ENCODE measurements at places on chromosomes 7 and 10.

DNA sequence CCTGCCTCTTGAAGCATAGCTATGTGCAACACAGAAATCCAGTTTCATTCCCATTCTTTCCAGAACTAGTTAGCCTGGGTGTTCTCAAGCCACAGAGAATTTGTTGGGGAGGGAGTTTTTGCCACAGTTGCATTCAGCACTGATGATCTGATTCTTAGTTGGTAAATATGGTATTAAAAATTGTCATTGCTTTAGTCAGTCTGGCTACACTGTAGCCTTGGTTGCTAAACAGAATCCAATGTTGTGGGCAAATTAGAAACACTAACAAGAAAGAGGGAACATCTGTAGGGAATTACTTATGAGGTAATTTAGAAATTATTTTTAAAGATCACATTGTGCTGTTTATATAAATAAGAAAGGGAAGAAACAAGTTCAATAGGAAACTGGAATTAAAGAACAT lies 57.0 kb upstream of the CC2D2B start:
- peak; percentile 46 for DNase-seq

DNA sequence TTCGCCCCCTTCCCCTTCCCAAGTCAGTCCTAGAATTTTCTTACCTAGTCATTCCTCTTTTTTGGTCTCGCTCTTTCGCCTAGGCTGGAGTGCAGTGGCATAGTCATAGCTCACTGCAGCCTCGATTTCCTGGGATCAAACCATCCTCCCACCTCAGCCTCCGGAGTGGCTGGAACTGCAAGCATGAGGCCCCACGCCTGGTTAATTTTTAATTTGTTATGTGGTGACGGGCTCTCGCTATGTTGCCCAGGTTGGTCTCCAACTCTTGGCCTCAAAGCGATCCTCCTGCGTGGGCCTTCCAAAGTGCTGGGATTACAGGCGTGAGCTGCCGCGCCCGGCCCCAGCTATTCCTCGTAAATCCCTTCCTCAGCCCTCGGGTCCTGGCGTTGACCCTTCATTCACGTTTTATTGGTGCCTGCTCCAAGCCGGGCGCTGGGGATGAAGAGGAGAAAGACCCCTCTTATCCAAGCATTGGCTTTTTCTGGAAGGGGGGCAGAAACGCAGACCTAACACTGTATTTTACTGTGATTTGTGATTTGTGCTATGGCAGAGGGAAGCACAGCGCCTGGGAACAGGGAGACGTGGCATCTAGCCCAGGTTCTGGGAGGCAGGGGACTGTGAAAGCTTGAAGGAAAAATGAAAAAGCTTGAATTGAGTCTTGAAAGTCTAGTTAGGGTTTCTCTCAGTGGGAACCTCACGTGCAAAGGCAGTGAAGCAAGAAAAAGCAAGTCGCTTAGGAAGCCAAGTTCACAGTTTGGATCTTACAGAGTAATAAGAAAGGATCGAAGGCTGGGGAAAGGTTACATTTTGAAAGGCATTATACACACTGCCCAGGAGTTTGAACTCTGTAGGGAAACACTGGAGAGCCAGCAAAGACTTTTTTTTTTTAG lies 516 bp downstream of the ZNHIT1 start:
- no peak for DNase-seq

DNA sequence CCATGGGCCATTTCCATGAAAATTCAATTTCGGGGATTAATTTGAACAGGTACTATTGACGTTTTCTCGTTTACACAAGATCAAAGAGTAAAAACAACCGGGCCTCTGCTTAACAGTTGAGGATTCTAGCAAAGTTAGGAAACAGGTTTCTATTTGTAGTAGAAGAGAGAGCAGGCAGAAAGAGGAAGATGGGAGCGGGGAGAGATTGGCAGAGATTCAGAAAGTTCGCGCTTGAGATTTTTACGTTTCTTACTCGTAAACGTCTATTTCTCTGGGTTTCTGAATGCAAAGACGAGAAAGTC lies 571 bp upstream of the VWC2 start:
- DNase-seq: no peak

DNA sequence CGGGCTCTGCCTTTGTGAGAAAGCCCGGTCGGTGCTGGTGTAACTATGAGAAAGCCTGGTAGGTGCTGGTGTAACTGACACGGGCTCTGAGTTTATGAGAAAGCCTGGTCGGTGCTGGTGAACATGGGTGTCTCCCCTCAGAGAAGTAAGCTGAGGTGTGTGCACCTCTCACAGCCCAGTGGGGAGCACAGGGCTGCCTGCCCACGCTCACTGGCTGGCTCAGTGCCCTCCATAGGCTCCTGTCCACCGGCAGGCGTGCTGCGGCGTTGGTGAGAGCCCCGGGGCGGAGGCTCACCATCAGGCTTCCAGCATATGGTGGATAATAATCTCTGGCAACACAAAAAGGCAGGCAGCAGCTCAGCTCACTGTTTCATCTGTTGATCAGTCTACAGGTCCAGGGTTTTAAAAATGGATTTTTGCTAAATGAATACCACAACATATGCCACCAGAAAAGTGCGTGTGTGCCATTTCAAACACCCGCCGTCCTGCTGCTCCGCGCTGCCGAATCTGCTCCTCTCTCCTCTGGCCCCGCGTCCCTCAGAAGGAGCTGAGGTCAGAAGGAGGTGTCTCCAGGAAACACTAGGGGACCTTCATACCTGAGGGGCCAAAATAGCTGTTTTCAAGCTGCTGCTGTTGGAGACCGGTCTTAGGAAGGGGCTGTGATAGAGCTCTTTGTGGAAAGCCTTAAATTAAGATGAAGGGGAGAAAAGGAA lies 365.7 kb downstream of the DNAJB6 start:
- DNase-seq: no peak

DNA sequence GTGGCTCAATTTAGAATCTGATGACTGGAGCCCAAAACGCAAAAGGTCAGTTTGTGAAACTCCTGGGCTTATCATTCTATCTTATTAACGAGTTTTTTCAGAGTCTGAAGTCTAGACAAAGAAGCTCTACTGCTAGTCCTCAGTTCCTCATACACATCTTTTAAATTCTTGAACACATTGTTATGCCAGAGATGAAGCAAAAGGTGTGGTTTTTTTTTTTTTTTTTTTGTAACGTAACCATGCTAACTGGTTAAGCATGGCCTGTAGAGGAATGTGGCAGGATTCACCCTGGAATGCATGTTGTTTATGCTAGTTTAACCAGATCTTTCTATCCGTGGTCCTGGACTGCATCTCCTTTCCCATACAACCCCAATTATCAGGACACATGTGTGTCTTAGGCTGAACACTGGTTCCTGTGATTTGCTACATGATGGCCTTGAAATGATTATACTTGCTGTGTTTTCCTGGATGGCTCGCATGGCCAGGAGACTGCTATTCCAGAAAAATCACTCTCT lies 79.3 kb upstream of the MDFIC start:
- no peak for DNase-seq

GRCh38 chr10:9877978-9878377 lies 1139.7 kb upstream of the CELF2 start:
- DNase-seq: no peak

DNA sequence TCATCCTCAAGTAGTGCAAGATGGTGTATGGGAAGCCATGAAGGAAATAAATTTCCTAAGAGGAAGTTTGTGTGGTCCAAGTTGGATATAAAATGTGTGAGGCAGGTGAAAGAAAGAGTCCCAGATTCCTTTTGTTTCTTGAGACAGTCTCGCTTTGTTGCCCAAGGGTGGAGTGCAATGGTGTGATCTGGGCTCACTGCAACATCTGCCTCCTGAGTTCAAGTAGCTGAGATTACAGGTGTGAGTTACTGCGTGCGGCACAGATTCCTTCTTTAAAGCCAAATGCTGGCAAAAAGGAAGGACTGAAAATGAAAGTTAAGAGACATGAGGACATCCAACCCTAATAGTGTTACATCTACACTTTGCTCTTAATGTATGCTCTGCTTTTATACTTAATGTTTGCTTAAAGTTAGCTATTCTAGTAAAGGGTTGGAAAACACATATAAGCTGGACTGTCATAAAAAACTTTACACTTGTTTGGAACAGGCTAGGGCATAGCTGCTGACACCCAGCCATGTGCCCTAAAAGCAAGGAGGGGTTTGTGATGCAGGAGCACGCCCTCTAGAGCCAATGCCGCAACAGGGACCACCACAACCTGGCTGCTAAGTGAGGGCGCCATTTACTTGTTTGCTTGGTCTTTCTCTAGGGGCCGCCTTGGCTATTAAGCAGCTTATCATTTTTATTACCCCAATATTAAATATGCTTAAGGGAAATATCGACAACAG lies 34.5 kb downstream of the CLEC2L start:
- no peak for DNase-seq

- no peak for DNase-seq
Observed at GRCh38 chr7:42672339-42672999, 239.4 kb downstream of the C7orf25 start.

- DNase-seq: no peak
Observed at GRCh38 chr7:81330108-81330507, 411.3 kb upstream of the SEMA3C start.

- DNase-seq: no peak
Observed at GRCh38 chr7:37786741-37787569, 61.4 kb upstream of the NME8 start.

DNA sequence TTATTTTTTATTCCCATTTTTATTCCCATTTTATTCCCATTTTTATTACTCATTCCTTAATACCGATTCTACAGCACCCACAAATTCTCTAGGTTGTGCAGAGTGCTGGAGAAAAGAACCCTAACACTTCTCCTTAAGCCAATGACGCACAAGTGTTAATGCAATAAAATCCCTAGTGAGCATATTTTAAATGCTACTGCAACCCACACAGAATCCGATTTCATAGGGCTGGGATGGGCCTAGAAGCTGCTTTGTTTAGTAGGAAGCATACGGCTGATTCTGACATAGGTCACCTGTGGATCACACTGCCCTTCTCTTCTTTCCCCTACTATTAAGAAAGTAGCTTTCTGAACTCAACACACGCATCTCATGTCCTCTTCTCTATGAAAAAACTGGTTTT lies 45.1 kb upstream of the CABCOCO1 start:
- no peak for DNase-seq

GRCh38 chr7:131636092-131636491 lies 79.7 kb upstream of the PODXL start:
- DNase-seq: no peak

DNA sequence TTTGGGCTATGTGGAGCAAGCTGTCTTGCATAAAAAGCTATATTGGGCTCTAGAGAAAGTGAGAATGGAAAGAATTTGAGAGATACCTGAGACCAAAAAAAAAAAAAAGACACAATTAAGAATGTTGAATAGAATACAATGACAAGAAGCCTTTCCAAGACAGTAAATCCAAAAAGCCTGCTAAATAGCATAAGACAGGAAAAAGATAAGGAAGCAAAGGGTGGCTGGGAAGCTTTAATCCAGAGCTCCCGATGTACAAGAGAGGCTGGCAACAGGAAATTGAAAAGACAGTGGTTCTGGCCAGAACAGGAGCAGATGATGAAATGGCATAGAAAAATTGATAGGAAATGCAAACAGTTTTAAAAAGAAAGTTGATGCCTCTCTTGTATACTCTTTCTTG lies 174.9 kb downstream of the CACNA2D1 start:
- no peak for DNase-seq

GRCh38 chr10:62858364-62858763 lies 42.2 kb upstream of the EGR2 start:
- no peak for DNase-seq

GRCh38 chr7:150965273-150965830 lies 12.8 kb downstream of the KCNH2 start:
- DNase-seq: no peak

- no peak for DNase-seq
Observed at GRCh38 chr7:35030848-35031247, 6.4 kb downstream of the DPY19L1 start.

DNA sequence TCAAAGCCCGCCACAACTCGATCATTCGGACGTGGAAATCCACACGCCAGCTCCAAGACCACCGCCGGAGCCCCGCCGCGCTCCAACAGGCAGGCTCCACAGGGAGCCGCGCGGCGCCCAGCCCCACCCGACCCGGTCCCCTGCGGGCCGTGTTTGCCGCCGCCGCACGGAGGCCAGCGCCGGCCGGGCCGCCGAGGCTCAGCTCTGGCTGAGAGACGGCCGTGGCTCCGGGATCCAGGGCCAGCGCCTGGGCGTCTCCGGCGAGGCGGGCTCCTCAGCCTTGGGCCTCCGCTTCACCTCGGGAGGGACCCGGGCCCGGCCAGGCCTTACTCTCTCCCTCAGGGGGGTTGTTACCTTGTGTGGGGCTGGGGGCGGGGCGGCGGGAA lies 333 bp downstream of the SMNDC1 start:
- DNase-seq: no peak

- DNase-seq: no peak
Observed at GRCh38 chr7:158684329-158684728, 20.3 kb downstream of the NCAPG2 start.

DNA sequence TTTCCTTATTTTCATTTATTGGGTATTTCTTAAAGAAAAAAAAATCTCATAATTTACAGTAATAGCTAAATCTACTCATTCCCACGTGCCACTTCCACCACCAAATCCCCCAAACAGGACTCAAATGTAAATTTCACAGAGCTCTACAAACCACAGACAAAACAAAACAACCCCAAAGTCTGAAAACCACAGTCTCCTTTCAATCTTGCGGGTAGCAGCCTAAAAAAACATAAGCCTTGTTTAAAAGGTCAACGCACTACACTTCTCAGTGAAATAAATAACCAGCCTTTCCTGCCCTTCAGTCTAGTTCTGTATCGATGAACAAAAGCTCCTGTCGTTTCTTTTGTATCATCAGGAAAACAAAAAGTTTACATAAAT lies 121.8 kb upstream of the AFAP1L2 start:
- DNase-seq: no peak

DNA sequence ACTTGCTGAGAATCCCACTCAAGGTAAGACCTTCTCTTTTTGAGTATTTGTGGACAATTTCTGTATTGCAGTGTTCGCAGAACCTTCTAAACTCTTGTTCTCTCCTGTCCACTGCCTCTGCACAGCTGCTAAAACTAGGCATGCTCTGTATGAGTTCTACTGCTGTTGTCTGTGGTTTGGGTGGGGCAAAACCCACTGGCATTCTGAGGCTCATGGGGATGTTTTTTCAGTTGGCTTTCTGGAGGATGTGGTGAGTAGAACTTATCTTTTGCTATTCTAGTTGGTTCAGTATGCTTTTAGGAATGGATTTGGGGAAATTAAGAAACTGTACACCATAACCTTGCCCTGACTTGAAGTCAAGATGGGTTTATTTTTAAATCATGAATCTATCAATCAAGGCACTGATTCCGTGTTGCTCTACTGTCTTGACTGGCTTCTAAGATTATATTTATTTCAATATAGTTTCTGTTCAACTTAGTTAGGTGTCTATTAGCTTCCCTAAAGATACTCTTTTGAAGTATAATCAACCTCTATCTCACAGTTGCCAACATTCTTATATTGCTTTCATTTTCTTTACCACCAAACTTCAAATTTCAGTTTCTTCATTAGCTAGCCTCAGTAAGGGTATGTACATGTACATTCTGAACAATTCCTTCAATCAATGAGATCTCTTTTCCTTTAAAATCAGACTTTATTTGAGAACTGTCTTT lies 25.0 kb upstream of the C1GALT1 start:
- DNase-seq: peak; percentile 40

DNA sequence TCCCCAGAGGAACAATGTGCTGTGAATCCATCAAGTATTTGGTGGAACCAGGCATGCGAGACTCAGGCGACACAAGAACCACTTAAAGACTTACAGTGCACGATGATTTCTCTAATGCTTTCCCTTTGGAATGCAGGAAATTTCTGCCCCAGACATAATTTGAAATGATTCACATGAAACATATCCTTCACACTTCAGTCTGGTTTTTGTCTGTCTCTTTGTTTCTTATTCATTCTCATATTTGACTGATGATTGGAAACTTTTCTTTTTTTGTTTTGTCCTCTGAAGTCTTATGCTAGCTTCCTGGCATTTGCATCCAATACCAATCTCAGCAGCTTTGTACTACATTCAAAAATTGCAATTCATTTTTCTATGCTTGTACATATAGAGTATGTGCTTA lies 502.8 kb downstream of the PHTF2 start:
- DNase-seq: no peak

All from AG09319 (cell line).